ENCODE measurements at places on chromosomes 16 and 17.
A peak's percentile ranks its signal among the peaks of the same experiment; 100 is the strongest.

DNA sequence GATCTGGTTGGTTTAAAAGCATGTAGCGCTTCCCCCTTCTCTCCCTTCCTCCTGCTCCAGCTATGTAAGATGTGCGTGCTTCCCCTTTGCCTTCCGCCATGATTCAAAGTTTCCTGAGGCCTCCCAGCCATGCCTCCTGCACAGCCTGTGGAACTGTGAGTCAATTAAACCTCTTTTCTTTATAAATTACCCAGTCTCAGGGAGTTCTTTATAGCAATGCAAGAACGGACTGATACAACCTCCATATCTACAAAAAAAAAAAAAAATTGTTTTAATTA, 16.6 kb upstream of the PDXDC1 start:
- no peak for DNase-seq

GRCh38 chr16:86511317-86512161, 1.2 kb downstream of the FOXF1 start:
- DNase-seq: no peak

DNA sequence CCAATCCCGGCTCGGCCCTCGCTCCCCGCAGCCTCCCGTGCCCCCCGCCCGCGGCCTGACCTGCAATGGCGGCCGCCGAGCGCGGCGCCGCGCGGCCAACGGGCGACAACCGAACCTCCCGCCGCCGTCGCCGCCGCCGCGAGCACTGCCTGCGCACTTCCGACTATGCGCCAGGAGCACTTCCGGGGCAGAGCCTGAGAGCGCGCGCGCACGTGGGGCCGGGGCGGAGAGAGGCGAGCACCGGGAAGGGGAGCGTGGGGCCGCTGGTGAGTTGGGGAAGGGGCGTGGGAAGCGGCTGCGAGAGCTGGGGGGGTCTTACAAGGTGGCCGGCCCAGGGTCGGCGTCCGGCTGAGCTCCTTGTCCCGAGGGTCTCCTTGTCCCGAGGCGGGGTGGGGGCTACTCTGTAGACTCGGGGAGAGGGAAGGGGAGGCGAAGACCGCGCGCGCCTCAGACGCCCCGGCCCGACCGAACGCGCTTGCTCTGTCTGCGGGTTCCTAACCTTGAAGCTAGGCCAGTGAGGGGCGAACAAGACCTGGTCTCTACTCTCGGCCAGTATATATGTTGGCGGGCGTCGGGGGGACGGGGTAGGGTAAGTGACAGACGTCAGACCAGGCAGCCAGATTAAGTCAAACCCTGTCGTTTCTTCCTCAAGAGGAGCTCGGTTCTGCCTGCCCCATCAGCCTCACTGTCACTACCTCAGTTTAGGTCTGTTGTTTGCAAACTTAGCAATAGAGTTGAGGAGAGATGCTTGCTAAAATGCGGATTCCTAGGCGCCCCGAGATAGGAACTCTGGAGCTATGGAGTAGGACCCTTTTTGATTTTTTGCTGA, at the start of the genes CHTF8 and UTP4:
Gene CHTF8, minus strand, starts transcription at position 165 of the 829 bp plus-strand sequence. CDS start 11,130 bp downstream, outside the sequence.
Gene UTP4, plus strand, starts transcription at position 226 of the 829 bp plus-strand sequence. CDS start 811 bp downstream, outside the sequence.
- DNase-seq: peak; percentile 76

DNA sequence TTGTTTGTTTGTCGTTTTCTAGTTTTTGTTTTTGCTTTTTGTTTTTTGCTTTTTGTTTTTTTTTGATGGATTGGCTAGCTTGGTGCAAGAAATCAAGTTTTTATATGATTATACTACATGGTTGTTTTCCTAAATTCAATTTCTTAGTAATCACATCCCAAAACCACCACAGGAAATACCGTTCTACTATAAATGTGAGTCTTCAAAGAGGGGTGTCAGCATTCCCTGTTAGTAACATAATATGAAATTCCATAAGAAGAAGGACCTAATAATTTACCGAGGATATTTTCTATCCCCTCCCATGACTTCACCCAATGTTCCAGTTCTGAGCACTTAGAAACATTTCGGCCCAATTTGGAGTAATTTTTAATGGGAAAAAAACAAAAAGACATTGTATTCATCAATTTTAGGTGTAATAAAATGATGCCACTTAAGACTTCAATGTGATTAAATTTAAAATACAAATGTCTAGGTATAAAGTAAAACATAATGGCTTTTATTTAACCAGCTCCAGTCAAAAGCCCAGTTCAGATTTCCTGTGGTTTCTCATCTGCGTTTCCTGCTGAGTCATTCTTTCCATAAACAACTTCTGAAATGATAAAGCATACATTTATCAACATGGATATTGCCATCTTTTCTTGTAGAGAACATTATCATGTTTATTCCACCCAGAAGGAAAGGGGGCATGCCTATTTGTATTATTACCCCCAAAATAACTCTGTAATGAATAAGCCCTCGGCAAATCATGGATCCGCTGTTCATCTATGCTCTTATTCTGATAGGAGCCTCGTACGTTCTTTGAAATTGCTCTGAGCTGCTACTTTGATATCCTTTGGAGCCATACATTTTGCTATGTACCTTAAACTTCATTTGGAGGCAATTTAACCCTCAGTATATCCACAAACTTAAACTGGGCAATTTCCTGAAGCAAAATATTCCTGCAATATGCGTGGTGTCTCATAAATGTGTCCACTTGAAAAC, 28.1 kb downstream of the HSBP1 start:
- no peak for DNase-seq

DNA sequence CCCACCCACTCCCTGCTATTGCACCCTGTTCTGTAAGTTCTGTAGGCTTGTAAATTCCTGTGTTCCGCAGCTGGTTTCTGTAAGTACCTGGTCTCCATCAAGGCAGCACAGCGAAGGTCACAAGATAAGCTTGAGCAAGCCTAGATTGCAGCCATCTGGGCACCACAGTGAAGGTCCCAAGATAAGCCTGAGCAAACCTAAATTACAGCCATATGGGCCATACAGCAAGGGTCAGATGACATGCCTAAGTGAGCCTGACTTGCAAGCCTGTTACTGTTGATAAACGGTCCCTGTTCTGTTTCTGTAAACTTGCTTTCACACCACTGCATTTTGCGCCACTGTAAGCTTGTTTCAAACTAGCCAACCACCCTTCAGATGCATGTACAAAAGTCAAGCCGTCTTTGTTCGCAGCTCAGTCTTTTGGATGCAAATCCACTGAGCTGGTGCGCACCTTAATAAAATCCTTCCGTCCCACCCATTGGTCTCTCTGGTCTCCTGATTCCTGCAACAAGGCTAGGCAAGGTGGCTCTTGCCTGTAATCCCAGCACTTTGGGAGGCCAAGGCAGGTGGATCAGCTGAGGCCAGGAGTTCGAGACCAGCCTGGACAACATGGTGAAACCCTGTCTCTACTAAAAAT, 42.6 kb upstream of the ATF7IP2 start:
- DNase-seq: no peak

DNA sequence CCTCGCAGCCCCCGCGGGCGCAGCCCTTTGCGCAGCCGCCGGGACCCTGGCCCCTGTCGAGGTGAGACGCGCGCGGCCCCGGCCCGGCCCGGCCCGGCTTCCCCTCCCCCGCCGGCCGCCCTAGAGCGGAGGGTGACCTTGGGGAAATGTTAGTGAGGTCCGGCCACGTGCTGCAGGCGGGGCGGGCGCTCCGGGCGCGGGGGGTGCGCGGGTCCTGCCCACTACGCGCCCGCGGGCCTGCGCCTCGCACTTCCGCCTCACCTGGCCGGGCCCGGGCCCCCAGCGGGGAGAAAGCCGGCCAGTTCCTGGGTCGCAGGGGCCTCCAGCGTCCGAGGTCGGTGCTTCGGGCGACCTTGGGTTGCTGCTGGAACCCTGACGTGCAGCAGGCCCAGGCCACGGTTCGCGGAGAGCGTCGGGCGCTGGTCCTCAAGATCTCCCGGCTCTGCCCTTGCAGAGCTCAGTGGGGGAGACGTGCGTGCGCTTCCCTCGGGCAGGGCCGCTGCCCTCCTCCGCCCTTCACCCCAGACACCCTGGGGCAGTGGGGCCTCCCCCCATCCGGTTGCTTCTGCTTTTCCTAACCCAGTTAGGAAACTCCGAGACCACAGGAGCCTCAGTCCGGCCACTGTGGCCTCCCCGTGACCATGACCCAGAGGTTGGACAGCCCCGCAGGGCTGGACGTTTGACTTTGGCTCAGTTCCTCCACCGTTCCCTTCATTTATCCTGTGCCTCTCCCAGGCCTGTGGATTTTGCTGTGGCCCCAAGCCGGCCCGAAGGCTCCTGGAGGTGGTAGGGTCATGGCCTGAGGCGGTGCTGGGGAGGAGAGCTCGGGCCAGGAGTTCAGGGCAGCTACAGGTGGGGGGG, 791 bp downstream of the MCRIP2 start:
- DNase-seq: no peak

- no peak for DNase-seq
Measured at GRCh38 chr16:65666132-65666941, 544.5 kb upstream of the CDH11 start.

DNA sequence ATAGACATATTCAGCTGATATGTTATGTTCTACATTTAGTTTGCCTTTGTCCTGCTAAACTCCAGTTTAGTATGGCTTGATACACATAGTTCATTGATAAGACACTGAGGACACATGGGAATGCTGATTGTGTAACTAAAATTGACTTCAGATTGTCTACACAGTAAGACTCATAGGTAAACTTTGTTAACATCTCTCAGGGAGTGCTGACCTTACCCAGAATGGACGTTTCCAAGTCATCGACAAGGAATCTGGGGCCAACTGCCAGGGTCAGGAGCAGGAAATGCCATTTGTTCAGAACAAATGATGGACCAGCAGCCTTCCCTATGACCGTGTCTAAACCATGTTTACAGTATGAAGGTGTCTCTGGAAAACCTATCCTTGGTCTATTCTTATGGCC, 58.7 kb downstream of the DYNLRB2 start:
- DNase-seq: no peak

DNA sequence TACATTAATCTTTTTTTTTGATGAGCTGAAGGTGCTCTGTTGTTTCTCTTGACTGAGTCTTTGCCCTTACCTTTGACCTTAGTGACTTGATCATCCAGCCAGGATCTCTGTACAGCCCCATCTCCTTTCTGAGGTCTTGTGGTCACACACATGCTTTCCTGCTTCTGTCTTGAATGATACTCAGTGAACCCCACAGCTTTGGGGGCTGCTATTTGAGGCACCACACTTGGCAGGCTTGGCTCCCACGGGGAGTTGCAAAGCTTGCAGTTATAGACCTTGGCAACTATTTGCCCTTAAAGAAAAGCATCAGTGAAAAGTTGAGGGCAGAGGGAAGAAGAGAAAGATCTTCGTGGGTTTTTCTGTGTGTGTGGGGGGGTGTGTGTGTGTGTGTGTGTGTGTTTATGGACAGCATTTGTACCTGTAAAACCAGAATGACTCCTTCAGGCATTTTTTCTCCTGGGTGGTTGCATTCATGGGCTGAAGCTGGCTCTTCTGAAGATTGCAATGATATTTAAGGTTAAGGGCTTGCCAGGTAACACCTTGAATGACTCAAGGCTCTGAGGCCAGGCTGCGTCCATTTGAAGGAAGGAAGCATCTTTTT, 101.6 kb downstream of the MSI2 start:
- no peak for DNase-seq

DNA sequence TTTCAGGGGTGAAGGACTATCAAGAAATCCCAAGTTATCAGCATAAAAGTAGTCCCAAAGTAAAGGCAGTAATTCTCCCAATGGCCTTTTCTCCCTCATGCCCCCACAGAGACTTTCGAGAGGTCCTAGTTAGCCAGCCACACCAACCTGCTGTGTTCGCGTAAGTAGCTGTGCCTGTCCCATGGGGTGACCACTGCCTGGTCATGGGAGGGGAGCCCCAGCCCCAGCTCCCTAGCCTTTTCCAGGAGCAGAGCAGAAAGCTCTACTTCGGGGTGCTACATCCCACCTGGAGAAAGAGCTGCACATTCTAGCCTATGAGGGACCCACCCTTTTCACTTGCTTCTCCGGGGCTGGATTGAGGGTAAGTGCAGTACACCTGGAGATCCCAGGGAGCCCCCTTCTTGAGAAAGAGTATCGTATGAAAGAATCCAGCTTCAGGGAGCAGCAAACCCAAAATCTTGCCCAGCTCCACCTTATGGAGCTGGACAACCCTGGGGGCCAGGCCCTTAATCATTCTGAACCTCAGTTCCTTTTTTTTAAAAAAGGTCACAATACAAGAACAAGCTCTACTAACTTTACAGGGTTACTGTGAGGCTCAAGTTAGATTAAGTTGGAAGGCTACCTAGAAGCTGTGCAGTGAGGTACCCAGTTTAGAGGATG, 8.6 kb upstream of the SOST start:
- DNase-seq: no peak

- DNase-seq: no peak
Measured at GRCh38 chr16:7025616-7026190, 306.9 kb upstream of the RBFOX1 start.

DNA sequence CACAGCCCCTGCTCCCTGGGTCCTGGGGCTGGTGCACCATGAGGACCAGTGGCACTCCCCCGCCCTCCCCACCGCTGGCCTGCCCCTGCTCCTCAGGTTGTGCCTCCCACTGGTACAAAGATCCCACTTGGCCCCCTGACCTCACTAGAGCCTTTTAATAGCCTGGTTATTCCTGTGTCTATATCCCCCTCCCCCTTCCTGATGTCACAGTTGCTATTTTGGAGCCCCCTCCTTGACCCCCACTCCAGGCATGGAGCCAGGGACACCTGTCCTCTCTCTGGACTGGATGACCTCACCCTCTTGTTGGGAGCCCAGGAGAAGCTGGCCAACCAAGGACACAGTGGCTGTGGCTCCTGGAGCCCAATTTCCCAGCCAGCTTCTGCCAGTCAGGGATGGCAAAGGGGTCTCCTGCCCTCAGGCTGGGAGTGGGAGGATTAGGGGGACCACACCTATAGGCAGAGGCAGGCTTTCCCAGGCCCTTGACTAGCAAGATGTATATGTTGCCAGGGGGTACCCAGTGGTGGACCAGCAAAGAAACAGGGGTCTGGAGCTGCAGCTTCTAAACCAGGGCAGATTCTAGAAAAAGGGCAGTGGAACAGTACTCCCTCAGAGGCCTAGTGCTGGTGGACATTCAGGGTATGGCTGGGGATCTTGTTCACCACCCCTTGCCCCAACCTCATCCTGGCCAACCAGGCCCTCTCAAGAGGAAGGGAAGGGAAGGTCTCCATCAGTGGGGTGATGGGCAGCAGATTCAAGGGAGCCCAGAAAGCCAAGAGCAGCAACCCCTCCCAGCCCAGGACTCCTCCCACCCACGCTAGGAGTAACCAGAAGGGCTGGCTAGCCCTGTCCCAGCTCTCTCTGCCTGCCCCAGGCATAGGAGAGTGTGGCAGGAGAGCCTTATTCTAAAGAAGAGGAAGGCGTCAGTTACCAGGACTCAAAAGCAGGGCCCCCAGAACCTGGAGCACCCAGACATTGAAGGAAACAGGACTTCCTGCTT, 10.9 kb downstream of the HDAC5 start:
- DNase-seq: no peak

All from stimulated activated CD8-positive, alpha-beta memory T cell treated with anti-CD3 and anti-CD28 coated beads, Interleukin-2, amount 100 ng/mL, for 1 hour (primary cell).